ENCODE measurements at places on chromosomes 2 and 18.

DNA sequence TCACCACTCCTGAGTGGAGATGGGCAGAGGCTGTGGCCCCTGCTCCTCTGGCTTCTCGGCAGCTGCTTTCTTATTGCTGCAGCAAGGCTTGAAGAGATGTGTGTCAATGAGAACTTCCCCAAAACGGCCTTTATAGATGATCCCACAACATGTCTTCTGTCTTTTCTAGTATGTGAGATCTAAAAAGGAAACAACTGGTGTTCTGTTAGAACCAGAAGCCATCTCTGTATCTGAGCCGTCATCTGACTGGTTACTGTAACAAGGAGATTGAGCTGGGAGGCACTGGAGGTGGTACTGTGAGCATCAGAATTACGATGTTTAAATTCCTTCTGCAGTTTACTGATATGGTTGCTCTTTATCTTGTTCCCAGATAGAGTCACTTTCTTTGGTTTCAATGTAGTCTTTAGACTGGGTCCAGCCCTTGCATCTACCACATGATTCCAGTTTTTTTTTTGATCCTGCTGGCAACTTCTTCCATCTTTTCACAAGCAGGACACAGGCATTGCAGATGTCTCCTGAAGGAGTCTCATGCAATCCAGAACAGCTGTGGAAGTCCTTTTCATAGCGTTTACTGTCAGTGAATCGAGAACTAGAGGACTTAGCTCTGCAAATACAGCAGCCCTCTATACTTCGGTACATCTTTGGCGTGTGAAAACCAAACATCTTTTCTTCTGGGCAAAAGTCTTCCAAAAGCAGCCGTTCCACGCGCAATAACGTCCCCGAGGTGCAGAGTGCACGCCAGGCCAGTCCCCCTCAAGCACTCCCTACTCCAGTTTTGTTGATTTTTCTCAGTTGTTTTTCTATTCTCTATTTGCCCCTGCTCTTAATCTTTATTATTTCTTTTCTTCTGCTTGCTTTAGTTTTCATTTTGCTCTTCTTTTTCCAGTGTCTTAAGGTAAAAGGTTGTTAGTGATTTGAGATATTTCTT lies 29.7 kb downstream of the TAF4B start:
- DNase-seq, result no peak

DNA sequence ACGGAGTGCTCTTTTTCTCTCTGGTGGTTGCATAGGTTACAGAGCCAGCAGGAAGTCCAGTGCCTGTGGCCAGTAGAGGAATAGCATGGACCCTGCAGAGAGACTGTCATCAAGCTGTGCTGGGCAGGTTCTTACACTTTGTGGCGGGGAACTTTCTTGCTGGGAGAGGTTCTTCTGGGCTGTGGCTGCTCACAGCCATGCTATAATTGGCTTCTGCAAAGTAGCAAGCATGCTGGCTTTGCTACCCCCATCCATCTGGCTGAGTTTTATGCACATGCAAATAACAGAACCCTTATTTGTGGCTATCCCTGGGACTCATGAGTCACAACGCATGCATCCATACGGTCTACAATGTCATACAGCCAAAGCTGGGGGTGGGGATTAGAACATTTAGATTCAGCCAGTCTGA lies 68.9 kb downstream of the PLCL1 start:
- DNase-seq, result no peak

DNA sequence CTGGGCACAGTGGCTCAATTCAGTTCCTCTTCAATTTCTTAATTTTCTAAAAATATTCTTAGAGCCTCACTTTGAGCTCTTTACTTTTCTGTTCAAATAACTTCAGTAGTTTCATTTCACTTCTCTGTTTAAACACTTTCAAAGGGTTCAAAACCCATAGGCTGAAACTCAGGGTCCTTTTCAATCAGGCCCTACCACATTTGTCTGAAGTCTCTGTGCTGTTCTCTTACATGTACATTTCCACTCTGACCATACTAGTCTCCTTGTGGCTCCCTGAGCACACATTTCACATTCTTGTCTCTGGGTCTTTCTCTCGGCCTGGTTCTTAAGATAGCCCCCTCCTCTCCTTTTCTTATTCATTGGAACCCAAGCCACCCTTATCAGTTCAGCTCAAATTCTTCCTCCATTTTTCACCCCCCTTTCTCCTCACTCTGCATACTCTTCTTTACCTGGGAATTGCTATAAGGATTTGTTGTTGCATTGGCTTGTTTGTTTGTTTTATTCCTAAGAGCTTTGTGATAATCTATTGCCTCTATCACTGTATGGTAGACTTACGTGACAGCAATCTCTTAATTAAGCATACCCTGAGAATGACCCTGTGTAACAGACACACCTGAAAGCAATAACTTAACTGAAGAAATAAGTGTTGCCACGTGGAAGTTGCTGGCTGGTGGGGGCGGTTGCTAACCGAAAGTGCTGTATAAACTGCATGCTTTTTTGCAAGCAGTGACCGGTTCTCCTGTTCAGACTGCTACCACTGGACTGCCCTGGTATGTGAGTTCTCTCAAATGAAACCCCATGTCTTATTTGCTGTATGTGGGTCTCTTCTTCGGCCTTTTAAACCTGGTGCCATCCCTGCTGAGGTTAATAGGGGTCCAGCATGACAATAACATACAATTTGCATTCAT lies 27.7 kb upstream of the ACADL start:
- DNase-seq, result no peak

DNA sequence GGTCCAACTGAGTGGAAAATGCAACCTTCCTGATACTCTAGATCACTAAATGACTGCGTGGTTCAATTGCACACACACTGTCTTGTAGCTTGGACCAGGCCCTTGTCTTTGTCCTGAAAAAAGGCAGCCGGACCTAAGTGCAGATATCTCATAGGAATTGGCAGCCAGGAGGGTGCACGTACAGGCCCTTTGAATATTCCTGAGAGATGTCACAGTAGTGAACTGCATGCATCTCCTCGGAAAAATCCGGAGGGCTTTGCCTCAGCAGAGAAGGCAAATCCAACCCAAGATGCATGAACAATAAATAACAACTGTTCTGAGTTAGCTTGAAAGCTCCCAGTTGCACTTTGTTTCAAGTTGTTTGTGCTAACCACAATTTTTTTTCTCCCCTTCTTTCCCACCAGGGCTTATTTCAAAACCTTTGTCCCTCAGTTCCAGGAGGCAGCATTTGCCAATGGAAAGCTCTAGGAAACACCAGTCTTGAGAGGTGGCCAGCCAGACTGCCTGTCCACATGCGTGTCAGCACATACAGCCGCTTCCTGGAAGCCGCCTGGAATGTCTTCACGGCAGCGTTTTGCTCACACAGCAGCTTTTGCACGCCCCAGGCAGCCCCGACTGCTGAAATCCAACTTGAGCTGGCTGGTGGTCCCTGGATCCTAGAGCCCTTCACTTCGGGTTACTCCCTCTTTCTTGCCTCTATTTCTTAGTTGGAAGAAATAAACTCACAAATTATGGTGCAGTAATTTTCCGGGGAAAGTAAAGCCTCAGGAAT lies 54.4 kb upstream of the FOSL2 start:
- no peak for DNase-seq

DNA sequence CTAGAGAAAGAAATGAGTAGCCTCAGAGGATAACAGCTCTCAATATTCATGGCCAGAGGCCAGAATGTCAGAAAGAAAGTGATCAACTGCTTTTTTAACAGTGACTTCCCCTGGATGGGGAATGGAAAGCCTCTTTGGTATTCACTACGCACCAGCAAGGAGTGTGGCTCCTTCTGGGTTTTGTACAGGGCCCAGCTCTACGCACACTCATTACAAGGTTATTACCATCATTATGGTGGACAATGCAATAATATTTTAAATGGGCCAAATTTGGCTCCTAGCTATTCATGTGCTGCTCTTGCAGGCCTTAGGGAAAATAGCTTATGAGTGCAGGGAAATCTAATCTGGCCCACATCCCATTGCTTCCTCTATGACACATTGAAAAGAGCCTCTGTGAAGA lies 1149.5 kb upstream of the FANCL start:
- DNase-seq, result no peak

DNA sequence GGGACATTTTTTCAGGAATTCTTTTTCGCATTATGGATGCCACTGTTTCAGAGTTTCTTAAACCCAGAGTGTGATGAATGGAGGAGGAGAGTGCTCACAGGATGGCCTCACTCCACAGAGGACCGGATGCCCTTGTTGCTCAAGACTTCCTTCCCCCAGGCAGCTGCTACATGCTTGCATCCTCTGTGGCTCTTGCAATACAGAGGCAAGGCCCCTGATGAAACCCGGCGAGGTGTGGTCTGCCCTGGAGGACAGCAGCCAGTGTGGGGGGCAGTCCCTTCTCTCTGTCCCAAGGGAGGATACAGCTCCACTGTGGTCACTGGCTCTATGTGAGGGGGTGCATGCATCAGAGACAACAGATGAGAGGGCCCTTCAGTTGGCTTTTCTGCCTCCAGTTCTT lies 109.6 kb downstream of the SH3RF3 start:
- DNase-seq, result no peak

DNA sequence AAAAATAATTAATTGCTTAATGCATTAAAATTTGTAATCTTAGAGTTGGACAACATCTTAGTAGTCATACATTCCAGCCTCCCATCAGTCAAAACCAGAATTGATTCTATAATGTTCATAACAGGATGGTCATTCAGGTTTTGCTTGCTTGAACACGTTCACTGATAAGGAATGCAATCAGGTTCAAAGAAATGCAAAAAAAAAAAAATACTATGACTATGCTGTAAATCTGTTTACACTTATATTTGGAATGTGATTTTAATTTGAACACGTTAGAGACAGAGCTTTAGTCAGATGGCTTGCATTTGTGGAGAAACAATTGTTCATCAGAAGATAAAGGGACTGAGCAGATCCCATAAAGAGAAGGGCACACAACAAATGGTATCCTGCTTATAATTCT lies 131.3 kb upstream of the UNC80 start:
- DNase-seq, result no peak

DNA sequence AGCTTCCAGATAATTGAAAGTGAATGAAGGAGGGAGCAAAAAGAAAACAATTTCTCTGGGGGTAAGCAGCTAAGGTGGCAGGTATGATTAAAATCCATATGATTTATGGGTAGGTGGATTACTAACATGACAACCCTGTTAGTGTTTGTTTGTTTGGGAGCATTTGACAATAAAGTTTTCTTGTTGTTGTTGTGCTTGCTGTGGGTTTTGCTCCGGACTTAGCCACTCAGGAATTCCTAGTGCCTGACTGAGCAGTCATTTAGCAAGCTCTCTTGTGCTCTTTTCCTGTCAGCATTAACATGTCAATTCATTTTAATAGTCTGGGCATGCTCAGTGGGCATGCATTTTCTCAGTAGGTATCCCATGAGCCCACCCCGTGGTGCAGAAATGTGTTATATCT lies 674.8 kb upstream of the ZEB2 start:
- no peak for DNase-seq

DNA sequence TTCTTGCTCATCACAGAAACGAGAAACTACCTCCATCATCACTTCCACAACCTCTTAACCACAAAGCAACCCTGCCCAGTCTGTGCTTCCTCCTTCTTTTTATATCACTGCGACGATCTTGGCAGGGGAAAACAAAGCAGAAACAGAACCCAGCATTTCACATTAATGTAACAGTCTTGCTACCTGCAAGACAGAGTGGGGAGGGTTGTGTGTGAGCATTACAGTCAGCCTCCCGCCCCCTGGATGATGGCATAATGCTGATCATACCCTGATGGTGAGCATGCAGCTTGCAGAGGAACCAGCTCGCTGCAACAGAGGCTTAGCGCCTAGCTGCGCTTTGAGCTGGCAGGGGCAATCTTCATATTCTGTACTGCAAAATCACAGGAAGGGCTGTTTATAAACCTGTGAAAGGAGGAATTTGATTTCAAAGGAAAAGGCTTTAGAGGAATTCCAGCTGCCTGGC lies 376.1 kb downstream of the IRS1 start:
- peak; percentile 8 for DNase-seq

- no peak for DNase-seq
Measured at GRCh38 chr2:215401896-215402379, 33.9 kb downstream of the FN1 start.

GRCh38 chr2:47301277-47301618 lies 101.7 kb upstream of the MSH2 start:
- no peak for DNase-seq

- no peak for DNase-seq
Measured at GRCh38 chr2:26772064-26773001, 8.2 kb downstream of the SLC35F6 start.

GRCh38 chr18:9150121-9150520 lies 13.5 kb downstream of the ANKRD12 start:
- DNase-seq, result no peak

DNA sequence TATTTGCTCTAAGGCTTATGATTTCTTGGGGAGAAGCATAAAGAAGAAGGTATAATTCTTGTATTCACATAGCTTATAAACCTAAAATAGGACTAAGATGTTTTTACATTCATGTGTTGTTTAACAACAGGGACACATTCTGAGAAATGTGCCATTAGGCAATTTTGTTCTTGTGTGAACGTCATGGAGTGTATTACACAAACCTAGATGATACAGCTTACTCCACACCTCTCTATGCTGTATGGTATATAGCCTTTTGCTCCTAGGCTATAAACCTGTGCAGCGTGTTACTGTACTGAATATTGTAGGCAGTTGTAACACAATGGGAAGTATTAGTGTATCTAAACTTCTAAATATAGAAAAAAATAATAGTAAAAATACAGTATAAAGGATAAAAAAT lies 92.1 kb downstream of the PHLPP1 start:
- no peak for DNase-seq

GRCh38 chr2:142684667-142685066 lies 192.8 kb upstream of the KYNU start:
- no peak for DNase-seq

DNA sequence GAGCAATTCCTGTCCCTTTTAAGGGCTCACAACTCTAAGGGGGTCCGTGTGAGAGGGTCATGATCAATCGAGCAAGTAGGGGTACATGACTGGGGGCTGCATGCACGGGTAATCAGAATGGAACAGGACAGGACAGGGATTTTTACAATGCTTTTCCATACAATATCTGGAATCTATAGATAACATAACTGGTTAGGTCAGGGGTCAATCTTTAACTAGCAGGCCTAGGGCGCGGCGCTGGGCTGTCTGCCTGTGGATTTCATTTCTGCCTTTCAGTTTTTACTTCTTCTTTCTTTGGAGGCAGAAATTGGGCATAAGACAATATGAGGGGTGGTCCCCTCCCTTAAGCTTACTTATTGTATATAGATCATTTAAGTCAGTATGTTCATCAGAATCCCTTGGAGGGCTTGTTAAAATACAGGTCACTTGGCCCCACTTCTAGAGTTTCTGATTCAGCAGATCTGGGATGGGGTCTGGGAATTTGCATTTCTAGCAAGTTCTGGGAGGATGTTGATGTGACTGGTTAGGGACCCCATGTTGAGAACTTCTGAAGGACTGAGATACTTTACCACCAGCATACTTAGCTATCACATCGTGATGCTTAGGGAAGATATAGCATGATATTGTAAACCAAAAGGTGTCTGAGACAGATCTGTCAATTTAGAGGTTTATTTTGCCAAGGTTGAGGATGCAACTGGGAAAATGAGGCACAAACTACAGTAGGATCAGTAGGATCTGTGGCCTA lies 2.8 kb upstream of the INPP4A start:
- no peak for DNase-seq

GRCh38 chr2:232386740-232387450 lies 8.3 kb downstream of the ALPP start:
- DNase-seq, result no peak

- DNase-seq, result no peak
Measured at GRCh38 chr2:62760026-62760425, 54.5 kb downstream of the EHBP1 start.

GRCh38 chr2:138123741-138124140 lies 159.5 kb downstream of the HNMT start:
- no peak for DNase-seq
